ENCODE measurements at places on chromosomes 16 and 17.

GRCh38 chr16:15879255-15879811, 9.1 kb downstream of the CEP20 start:
- no peak for DNase-seq

DNA sequence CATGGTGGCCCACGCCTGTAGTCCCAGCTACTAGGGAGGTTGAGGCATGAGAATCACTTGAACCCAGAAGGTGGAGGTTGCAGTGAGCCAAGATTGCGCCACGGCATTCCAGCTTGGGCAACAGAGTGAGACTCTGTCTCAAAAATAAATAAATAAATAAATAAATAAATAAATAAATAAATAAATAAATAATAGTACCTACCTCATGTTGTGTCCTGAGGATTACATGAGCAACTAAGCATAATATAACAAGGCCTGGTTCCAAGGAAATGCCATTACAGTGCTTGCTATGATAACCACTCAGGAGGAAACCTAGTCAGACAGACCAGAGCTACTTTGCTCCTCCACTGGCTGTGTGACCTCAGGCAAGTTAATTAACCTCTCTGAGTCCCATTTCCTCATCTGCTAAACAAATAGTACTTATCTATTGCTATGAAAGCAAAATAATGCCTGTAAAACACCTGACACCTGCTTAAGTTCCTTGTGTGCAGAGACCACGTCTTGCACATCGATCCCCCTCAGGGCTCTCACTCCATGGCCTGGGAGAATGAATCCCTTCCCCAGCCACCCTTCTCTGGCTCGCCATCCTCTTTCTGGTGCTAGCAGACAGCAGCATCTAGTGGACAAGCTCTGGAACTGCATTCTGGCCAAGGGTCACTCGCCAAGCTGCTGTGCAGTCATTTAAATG, 7.5 kb downstream of the EPOP start:
- peak; percentile 77 for DNase-seq

GRCh38 chr16:21611198-21611555, 11.8 kb downstream of the METTL9 start:
- DNase-seq: no peak

DNA sequence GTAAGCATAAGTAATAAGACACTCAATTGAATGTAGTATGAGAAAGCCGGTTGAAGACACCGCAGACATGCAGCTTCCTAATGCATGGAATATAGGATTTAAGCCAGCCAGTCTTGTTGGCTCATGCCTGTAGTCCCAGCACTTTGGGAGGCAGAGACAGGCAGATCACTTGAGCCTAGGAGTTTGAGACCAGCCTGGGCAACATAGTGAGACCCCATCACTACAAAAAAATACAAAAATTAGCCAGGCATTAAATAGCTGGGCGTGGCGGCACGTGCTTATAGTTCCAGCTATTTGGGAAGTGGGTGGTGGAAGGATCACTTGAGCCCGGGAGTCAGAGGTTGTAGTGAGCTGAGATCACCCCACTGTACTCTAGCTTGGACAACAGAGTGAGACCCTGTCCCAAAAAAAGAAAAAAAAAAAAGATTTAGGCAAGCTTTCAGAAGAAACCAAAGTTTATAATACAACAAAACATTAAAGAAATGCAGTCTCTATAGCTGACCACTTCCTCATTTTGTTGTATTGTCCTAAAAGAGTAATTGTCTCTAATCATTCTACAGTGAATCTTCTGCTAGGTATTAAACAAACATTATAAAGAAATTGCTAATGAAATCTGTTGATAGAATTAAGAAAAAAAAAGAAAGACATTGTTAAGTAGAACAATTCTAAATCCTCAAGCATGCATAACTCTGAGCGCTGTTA, 68.6 kb upstream of the KIFC3 start:
- DNase-seq: no peak

DNA sequence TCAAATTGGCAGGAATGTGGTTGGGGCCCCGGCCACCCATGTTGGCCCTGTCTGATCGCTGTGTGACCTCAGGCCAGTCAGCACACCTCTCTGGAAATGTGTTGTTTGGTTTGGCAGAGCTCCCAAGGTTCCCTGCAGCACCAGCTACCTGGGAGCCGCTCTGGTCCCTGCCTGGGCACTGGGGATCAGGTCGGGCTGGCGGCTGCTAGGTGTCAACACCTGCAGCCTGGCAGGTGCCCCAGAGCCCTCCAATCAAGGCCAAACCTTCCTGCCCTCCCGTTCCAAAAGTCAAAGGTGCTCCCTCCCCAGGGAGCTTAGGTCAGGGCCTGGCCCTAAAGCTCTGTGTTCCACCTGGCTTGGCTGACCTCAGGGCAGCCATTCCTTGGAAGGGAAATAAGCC, 55.9 kb downstream of the ZDHHC7 start:
- no peak for DNase-seq

GRCh38 chr17:45228763-45229539, 7.3 kb downstream of the FMNL1 start:
- DNase-seq: peak; percentile 87

DNA sequence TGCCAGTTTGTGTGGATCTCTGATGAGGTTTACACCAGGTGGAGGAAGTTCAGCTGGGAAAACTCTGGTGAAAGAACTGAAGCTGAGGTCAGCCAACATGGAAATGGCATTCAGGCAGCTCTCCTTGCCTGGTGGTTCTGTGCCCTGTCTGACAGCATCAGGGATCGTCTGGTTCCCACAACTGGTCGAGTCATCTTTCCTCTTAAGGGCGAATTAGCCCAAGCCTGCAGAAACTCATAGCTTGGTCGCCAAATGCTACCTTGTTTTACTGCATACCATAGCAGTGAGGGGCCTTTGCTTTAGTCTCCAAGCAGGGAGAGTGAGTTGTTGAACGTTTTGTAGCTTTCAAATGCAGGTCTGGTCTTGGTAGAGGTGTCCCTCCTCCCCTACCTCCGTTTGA, 7.2 kb downstream of the PLCG2 start:
- DNase-seq: no peak

DNA sequence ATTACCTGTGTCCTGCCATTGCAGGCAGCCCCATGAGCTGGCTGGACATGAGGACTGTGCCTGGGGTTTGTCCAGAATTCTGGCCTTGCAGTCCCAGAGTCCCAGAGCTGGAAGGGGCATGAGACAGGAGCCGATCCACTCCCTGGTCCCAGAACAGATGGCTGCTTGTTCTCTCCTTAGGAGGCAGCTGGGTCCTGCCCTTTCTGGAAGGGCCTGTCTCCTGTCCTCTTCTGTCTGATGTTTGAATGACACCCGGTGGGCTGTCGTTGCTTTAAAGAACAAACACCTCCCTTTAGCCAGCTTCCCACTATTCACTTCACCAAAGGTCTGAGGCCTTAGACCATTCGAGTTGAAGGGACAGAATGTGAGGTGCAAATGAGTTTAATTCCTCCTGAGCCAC, 63.8 kb downstream of the RAP1GAP2 start:
- no peak for DNase-seq

- no peak for DNase-seq
Observed at GRCh38 chr16:86968866-86969265, 348.3 kb downstream of the C16orf95 start.

- no peak for DNase-seq
Observed at GRCh38 chr16:89219365-89219764, 1.9 kb downstream of the ZNF778 start.

DNA sequence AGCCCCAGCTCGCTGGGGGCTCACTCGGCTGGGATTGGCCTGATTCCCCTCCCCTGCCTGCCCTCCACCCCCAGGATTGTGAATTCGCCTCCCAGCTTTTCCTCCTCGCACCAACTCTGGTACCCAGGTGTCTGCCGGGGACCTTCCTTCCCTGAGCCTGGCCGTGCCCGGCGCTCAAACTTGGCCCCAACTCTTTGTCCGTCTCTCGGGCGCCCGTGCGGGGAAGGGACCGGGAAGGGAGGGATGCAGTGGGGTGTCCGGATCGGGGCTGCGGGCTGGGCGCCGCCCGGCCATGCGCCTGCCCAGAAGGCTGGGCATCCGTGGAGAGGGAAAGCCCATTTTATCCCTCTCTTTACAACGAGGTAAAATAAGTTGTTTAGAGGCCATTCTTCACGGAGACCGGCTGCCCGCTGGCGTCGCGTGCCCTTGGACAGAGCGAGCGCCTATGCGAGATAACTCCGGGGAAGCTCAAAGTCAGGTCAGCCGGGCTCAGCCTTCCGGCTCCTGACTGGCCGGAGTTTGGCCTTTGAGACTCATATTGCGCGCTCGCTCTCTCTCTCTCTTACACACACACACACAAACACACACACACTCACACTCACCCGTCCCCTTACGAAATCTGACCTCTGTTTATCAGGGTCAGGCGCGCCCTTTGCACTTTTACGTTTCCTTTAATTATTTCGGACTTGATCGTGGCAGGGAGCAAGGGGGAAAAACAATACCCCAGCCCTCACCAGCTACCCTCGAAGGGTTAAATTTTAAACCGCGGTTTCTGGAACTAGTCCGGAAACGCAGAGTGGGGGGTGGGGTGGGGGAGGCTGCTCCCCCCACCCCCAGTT, 774 bp upstream of the MAF start:
- DNase-seq: peak; percentile 78

DNA sequence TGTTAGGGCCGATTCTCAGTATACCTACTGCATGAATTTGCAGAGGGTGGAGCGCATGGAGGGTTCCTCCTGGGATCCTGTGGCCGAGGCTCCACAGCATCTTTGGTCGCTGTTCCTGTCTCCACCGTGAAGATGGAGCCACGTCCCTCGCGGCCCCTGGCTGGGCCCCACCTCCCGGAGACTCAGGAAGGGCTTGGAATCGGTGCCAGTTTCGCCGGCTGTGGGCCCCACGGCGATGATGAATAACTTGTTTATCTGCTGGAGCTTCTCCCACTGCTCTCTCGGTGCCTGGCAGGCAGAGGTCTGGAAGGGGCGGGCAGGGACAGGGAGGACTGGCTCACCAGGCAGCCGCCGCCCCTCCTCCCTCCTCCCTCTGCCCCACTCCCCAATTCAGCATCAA, 8.1 kb downstream of the SLC5A11 start:
- DNase-seq: no peak

DNA sequence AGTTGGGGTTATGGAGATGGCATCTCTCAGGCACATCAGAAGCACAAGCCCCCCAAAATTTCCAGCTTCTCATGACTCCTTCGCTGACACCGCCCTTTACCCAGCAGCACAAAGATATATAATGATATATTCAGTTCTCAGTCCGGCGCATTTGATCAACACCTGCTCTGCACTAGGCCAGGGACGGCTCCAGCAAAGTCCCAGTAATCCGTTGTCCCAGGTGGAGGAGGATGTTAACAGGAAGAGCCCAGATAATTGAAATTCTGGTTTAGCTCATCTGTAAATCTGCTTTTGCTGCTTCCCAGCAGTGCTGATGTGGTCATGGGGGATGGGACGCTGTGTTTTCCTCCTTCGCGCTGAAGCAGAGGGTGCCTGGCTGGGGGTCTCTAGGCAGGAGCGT, 131.5 kb downstream of the OR1D5 start:
- no peak for DNase-seq

DNA sequence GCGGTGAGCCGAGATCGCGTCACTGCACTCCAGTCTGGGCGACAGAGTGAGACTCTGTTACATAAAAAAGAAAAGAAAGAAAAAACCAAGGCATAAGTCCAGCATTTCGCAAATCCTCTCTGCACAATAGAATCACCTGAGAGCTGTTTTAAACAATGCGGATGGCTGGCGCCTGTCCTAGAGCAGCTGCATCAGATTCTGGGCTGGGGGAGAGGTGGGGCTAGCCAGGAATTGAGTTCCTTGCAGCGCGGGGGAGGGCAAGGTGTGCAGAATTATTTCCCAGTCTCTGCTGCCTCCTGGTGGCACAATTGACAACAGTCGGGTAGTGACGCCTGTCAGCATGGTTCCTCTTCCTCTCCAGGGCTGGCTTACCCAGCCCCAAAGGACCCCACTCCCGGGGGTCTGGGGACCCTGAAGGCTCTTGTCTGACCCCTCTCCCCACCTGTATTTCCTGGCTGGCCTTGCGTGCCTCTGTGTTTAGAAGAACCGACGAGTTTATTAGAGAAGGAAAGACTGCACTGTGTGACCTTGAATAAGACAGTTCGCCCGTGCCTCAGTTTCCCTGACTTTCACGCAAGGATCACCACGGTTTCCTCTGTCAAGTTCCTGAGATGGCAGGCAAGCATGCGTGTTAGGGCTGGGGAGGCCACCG, 41.1 kb upstream of the PLCG2 start:
- DNase-seq: peak; percentile 90

GRCh38 chr16:60945225-60945624, 1091.0 kb downstream of the CDH8 start:
- DNase-seq: no peak

GRCh38 chr17:4518901-4519300, 20.2 kb downstream of the SPNS2 start:
- no peak for DNase-seq

GRCh38 chr16:13426269-13426668, 493.7 kb upstream of the ERCC4 start:
- no peak for DNase-seq

DNA sequence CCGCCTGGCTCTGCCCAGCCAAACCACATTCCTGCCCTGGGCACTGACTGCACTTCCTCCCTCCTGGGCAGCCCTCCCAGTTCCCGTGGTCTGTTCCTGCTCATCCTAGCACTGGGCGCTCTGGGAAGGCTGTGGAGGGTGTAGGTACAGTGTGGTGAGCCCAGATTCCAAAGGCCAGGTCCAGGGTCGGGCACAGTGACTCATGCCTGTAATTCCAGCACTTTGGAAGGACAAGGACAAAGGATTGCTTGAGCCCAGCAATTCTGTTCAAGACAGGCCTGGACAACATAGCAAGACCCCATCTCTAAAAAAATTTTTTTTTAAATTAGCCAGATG, 30.6 kb downstream of the C16orf74 start:
- no peak for DNase-seq

DNA sequence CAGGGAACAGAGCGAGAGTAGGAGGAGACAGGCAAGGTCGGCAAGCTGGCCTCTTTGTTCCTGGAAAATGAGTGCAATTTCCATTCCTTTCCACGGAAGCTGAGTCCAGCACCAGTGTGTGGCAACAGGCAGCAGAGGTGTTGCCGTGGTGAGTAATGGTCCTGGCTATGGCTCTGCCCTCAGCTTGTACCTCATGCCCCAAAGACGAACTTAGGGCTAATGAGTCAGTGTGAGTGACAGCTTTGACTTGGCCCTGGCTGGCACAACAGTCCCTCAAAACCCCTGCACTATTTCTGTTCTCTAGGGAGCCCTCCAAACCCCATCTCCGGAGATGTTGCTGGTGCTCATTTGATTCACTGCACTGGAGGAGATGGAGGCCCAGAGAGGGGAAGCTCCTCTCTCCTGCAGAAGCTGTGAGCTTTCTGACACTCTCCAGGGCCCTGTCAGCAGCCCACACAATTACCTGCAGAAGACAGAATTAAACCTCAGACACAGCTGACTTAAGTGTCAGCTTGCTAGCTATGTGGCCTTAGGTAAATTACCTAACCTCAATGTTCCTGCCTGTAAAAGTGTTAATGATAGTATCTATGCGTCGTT, 129.9 kb downstream of the TMEM132E start:
- DNase-seq: no peak

DNA sequence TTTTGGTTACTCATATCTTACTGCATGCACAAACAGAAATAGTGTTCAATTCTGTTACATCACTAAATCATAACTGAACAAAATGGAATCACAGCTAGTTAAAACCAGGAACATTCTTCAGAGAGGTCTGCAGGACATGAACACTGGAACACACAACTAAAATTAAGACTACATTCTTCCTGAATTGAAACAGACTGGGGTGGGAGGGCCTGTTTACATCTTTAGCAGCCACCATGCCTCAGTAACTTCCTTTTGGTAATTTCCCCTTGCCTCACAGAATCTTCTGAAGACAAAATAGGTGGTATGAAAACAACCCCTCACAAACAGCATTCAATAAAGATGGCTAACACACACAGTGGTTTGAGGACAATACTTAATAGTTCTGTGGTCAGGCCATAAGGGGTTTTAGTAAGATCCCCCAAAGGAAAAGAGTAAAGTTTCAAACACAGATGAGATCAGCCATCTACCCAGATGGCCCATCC, 6.5 kb downstream of the MARF1 start:
- DNase-seq: no peak

GRCh38 chr17:74960570-74961342, 11.8 kb downstream of the HID1 start:
- DNase-seq: no peak

Data from sciatic nerve (tissue), 2 donors.